Left renal cortex interstitium (tissue), 4 donors: ENCODE measurements at places on chromosomes 6 and 20. TPM values are rescaled to one million over a fixed set of nuclear protein-coding genes. Genes with fewer than 3 reads are reported as not detected.

Gene BPI
- polyA plus RNA-seq, result 0.74 TPM

Gene ULBP1
- 1.7 TPM for polyA plus RNA-seq

Gene FOXA2
- polyA plus RNA-seq, result not detected

Gene PCMTD2
- 128 TPM for polyA plus RNA-seq

Gene TREML4
- not detected for polyA plus RNA-seq

Gene NKAPL
- polyA plus RNA-seq, result 2.2 TPM

Gene GUCA1A
- polyA plus RNA-seq, result 0.25 TPM

Gene CTCFL
- polyA plus RNA-seq, result 1.0 TPM

Gene PFDN4
- 57.6 TPM for polyA plus RNA-seq

Gene FRK
- 4.1 TPM for polyA plus RNA-seq

Gene TRIM10
- polyA plus RNA-seq, result 0.40 TPM

Gene LY6G6C
- not detected for polyA plus RNA-seq

Gene SLC17A3
- 0.79 TPM for polyA plus RNA-seq

Gene MOXD1
- polyA plus RNA-seq, result 192 TPM

Gene TMEM200A
- polyA plus RNA-seq, result 28.7 TPM

Gene BTNL2
- polyA plus RNA-seq, result 0.14 TPM

Gene NCOA3
- polyA plus RNA-seq, result 38.9 TPM

Gene MEP1A
- 0.07 TPM for polyA plus RNA-seq

Gene SLC2A10
- polyA plus RNA-seq, result 17.6 TPM

Gene HRH3
- 0.14 TPM for polyA plus RNA-seq

Gene IMPG1
- 2.0 TPM for polyA plus RNA-seq

Gene KCNQ5
- polyA plus RNA-seq, result 0.59 TPM

Gene TTK
- 22.3 TPM for polyA plus RNA-seq

Gene GPLD1
- 2.8 TPM for polyA plus RNA-seq

Gene FOXQ1
- 9.5 TPM for polyA plus RNA-seq

Gene ZNF391
- 13.6 TPM for polyA plus RNA-seq

Gene TRERF1
- 14.1 TPM for polyA plus RNA-seq

Gene PCIF1
- polyA plus RNA-seq, result 55.7 TPM

Gene C6orf141
- polyA plus RNA-seq, result 0.33 TPM

Gene C20orf202
- polyA plus RNA-seq, result 0.57 TPM

Gene SEMG1
- not detected for polyA plus RNA-seq

Gene C4A
- 15.4 TPM for polyA plus RNA-seq

Gene HLA-DRB5
- polyA plus RNA-seq, result 8.3 TPM

Gene BMP5
- polyA plus RNA-seq, result 2.7 TPM

Gene CD164
- polyA plus RNA-seq, result 551 TPM

Gene GNMT
- 2.6 TPM for polyA plus RNA-seq
